Activated CD4-positive, alpha-beta T cell treated with anti-CD3 and anti-CD28 coated beads, Interleukin-2, amount 50 U/mL, for 24 hours (primary cell): ENCODE measurements at places on chromosomes 4 and X.

DNA sequence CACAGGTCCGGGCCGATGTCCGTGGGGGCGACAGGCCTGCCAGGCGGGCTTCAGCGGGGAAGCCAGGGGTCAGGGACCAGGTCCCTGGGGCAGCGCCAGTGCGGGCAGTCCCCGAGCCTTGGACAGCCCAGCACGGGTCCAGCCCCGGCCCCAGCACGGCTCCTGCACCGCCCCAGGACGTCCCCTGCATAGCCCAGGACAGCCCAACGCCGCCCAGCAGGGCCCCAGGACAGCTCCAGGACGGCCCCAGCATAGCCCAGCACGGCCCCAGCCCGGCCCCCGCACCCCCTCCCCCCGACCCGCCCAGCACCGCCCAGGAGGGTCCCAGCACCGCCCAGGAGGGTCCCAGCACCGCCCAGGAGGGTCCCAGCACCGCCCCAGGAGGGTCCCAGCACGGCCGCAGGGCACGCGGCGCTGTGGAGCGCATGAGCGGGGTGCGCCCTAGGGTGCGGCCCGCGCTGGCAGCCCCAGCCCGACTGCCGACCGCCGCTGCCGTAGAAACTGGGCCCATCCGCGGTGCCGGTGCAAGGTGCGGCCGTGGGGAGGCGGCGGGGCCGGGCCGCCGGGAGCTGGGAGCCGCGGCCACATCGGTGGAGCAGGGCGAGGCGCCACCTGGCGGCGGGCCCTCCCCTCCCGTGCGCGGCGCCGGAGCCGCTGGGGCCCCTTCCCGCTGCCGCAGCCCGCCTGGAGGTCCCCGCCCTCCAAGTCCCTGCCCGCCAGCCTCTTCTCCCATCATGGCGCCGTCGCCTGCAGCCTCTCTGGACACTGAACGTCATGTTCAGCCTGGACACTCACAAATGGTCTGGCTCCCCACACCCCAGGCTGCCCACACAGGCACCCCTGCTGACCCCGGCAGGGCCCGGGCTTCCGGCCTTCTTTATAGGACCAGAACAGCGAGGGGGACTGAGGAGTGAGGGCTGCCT lies 106.8 kb upstream of the NKX1-1 start:
- DNase-seq: peak; percentile 38

DNA sequence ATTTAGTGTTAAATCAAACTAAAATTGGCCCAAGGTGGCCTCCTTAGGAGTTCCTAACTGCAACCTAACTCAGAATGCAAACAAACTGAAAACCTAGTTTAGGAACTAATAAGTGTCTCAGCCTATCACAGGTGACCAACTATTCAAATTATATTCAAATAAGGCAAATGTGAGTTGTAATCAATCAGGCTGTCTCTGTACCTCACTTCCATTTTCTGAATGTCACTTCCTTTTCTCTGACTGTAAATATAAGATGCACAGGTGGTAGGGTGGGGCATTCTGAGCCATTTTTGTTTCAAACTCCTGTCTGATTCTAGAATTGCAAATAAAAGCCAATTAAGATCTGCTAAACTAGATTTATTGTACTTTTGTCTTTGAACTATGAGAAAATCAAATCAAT lies 401.5 kb downstream of the PPP3CA start:
- no peak for DNase-seq

GRCh38 chr4:19944806-19945205 lies 306.9 kb upstream of the SLIT2 start:
- DNase-seq: no peak

- no peak for DNase-seq
These were observed 20.0 kb upstream of the CAMK2D start for GRCh38 chr4:113781439-113782040.

DNA sequence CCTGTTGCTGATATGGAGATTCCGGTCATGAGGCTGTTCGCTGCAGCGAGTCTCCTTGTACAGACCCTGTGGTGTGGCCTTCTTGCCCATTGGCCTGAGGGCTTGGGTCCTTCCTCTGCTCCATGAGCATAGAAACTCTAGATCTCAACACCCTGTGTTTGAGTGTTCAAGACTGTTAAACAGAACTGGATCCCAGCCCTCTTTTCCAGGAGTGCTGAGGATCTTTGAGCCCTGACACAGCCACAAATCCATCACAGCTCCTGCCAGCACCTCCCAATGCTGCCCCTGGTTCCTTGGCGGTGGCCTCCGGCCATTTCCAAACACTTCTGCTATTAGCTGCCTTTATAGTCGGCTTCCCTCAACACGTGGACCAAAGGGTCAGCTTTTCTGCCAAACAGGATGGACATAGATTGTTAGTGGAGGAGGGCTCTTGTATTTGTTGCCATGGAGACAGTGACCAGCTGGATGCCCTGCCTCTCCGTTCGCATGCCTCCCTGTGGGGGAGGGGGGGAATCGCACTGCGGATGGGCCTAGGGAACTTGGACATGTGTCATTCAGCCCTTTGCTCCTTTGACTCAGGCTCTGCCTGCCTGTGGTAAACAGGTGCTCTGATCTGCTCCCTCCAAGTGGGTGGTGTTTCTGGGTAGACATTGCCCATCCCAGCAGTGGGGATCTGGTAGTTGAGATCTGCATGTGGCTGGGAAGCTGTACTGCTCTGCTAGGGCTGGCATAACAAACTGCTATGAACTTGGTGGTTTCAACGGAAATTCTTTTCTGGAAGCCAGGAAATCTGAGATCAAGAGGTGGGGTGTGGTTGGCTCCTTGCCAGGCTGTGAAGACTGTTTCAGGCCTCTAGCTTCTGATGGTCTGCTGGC lies 6.9 kb upstream of the WDR1 start:
- DNase-seq: no peak

- no peak for DNase-seq
These were observed 627.0 kb downstream of the BCOR start for GRCh38 chrX:39470588-39471407.

DNA sequence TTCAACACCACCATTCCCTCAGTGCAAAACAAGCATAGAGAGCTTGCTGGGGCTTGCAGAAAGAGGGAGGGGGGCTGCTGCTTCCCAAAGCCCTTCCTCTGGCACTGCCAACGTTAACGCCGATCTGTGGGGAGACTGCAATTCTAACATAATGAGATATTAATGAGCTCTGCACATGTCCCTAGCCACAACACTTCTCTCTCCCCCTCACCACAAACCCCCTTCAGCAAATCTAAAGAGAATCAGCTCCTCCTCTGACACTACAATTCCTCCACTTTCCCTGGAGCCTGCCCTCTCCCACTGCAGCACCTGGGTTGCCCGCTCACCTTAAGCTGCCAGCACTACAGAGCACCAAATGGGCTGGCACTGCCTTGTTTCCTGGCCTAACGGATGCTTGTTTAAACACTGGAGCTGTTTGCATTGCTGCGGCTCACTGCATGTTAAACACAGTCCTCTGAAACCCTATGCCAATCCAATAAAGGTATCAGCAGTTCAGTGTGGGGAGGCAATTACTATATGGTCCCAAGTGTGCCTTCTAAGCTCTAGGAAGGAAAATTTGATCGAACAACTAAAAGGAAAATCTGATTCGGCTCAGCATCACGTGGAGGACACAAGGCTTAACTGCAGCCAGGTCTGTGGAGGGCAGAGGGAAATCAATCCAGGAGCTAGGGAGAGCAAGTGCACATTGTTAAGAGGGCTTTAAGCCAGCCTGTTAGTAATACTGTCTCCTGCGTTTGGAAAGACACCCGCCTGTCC lies 232.4 kb downstream of the MAML3 start:
- no peak for DNase-seq

GRCh38 chrX:7146703-7147412 lies 654 bp upstream of the STS start:
- no peak for DNase-seq

DNA sequence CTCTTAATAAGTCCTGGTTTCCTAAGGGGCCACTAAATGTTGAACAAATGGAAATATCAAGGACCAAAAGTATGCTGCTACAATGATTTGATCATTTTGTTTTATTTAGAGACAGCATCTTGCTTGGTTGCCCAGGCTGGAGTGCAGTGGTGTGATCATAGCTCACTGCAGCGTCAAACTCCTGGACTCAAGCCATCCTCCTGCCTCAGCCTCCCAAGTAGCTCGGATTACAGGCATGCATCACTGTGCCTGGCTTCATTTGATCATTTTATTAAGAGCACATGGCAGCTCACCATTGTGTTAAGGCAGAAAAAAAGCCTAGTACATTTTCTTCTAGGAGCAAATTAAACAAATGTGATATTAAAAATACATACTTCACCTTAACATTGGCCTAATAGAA lies 52.7 kb downstream of the DCLK2 start:
- no peak for DNase-seq

DNA sequence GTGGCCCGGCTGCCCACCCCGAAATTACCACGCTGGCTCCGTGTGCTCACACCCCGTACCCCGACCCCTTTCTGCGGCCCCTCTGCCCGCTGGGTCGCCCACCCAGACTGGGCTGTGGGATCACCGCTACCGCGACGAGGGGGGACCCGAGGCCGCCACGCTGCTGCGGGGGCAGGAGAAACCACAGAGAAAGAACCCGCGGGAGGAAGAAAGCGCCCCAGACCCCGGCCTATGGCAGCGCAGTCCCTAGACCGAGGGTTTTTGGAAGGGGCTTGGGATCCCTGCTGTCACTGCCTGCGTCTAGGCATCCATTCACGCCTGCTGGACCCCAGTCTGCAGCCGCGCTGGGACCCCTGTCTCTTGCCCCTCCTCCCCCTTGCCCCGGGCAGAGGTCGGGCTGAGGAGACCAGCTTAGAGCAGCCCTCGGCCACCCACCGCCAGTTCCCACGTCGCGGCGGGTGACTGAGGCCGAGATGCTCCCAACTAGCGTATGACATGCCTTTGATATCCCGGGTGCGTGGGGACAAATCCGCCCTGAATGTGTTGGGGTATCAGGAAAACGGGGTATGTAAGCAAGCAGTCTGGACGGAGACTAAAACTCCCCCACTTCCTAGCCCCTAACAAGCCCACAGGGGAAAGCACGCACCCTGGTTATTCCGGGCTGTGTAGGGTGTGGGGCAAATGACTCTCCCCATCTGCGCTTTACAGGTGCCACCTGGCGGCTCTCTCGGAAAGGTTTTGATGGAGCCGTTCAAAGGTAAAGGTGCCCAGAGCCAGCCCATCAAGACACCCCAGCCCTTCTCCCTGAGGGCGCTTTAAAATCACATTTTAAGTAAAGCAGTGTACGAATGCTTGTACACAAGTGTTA lies 862 bp upstream of the INPP4B start:
- DNase-seq: peak; percentile 52

GRCh38 chr4:128288689-128289106 lies 1.1 kb upstream of the PGRMC2 start:
- peak; percentile 20 for DNase-seq

GRCh38 chr4:183266371-183266770 lies 53.7 kb downstream of the CLDN22 start:
- no peak for DNase-seq

GRCh38 chr4:138645289-138645688 lies 370.3 kb upstream of the NOCT start:
- DNase-seq: no peak

- DNase-seq: no peak
These were observed 3.7 kb upstream of the MAEA start for GRCh38 chr4:1285790-1286553.

DNA sequence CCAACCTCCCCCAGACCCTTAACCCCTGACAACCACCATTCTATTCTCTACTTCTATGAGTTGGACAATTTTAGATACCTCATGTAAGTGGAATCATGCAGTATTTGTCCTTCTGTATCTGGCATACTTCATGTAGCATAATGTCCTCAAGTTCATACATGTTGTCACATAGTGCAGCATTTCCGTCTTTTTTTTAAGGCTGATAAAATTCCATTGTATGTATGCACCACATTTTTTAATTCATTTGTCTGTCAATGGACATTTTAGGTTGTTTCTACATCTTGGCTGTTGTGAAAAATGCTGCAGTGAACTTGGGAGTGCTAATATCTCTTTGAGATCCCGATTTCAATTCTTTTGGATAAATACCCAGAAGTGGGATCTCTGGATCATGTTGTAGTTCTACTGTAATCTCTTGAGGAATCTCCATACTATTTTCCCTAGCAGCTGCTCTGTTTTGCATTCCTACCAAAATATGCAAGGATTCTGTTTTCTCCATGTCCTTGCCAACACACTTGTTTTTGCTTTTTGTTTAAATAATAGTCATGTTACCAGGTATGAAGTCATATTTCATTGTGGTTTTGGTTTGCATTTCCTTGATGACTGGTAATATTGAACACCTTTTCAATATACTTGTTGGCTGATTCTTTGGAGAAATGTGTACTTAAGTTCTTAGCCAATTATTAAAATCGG lies 48.8 kb upstream of the ADAD1 start:
- DNase-seq: no peak

DNA sequence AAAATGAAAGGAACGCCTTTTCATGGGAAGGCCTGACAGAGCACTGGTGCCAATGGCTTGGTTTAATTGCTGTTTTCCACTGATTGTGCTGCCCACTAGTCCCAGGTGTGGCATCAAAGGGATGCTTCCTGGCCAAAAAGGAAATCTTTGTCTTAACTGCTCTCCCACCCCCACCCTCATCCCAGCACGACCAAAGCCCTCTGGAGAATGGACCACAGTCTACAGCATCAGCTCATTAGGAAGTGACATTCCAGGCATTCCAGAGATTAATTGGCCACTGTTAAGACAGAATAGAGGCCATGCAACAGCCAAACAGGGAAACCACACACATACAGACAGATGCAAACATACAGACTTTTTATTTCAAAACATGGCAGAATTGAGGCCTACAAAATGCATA lies 143.2 kb downstream of the LHFPL1 start:
- DNase-seq: no peak

- no peak for DNase-seq
These were observed 17.1 kb downstream of the STPG2 start for GRCh38 chr4:98126141-98126540.

DNA sequence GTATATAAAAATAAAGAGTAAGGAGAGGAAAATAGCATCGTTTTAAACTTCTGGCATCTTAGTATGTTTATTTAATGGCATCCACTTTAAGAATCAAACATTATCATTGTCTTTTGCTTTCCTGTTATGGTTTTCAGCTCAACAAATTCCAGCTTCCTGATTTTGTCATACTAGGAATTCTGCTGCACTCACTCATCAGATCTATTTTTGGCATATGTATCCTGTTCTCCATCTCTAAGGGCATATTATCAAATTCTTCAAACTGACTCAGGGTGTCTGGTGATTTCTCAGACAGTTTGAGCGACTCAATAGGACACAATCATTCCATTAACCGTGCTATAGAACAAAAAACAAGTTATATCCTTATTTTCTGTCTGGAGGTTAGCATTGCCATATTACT lies 248.5 kb upstream of the DIAPH2 start:
- no peak for DNase-seq

- no peak for DNase-seq
These were observed 5.8 kb upstream of the NRK start for GRCh38 chrX:105816517-105816916.
